ENCODE measurements at places on chromosomes 4 and X.

- no peak for DNase-seq
Observed at GRCh38 chrX:68121371-68121770, 311.9 kb downstream of the OPHN1 start.

- DNase-seq, result peak; percentile 43
Observed at GRCh38 chr4:6926681-6927478, 17.3 kb downstream of the TBC1D14 start.

- no peak for DNase-seq
Observed at GRCh38 chr4:88097301-88097700, 61.1 kb downstream of the ABCG2 start.

DNA sequence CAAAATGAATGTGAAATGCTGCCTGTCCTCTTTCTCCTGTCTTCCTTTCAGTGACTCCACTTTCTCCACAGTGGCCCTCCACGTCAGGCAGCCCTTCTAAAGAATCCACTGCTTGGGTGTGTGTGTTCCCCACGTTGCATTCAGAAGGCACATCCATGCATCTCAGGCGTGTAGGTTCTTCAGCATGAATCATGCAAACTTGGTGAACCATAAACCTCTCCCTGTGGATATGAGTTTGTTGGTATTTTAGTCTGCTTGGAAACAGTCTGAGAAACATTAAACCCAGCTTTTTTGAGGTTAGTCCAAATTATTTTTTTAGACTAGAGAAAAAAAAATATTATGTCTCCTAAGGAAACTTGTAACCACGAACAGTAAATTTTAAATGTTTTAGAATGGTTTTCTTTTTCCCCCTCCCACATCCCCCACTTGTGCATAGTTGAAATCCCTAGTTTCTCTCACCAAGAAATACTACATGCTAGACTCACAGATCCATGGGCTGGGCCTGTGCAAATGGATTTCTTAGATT lies 251.6 kb downstream of the CBR4 start:
- DNase-seq, result no peak

GRCh38 chr4:87697272-87697671 lies 47.2 kb downstream of the DMP1 start:
- DNase-seq, result no peak

DNA sequence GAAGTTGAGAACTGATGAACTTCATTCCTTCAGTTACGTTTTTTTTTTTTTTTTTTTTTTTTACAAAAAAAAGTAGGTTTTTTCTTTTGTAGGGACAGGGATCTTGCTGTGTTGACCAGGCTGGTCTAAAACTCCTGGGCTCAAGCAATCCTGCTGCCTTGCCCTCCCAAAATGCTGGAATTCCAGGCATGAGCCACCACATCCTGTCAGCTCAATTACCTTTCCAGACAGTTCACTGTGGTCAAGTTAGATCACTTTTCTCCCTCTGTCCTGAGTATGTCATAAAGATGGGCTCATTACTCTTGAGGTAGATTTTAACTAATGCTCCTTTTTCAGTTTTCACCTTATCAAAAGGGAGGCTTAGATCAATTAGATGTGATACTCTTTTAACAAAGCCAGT lies 10.8 kb upstream of the NR3C2 start:
- DNase-seq, result no peak

All from activated T-helper 1 cell treated with anti-CD3 and anti-CD28 coated beads, Interleukin-12 subunit alpha, Interleukin-12 subunit beta, Interleukin-2, Interleukin-4 antibody, amounts not matched to agents 30 ng/mL and 10 ng/mL and 1 ng/mL, durations not matched to agents 14 hours and 24 hours and 36 hours (primary cell).